Neural crest cell (in vitro differentiated cells): ENCODE measurements at places on chromosomes 7 and 10.

DNA sequence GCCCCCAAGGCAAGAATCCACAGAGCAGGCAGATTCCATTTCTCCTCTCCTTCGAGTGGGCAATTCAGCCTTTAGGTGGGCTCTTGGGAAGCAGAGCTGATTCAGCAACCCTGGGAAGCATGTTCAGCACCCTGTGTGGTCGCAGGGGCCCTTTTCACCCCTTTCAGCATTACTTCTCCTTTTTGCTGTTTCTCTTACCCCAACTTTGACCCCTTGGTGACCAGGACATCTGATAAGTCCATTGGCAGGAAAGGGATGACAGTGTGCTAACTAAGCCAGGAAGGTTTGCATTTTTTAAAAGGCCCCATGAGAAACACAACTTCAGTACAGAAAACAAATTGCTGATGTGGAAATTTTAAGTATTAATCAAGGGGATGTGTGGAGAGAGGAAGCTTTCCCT, 283.7 kb upstream of the NRP1 start:
- no peak for DNase-seq

DNA sequence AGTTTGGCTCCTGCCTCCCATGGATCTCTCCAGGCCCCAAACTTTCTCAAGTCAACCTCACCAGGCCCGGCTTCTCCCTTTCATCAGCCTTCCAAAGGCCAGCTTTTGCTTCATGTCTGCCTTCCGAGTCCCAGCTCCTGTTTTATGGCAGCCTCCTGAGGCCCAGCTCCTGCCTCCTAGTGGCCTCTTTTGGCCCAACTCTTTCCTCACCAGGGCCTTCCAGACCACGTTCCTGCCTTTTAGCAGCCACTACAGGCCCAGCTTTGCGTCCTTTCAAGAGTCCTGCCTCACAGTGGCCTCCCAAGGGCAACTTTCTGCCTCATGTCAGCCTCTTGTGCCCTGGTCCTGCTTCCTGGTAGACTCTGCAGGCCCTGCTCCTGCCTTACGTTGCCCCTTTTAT, 15.3 kb upstream of the TMEM248 start:
- DNase-seq, result no peak

DNA sequence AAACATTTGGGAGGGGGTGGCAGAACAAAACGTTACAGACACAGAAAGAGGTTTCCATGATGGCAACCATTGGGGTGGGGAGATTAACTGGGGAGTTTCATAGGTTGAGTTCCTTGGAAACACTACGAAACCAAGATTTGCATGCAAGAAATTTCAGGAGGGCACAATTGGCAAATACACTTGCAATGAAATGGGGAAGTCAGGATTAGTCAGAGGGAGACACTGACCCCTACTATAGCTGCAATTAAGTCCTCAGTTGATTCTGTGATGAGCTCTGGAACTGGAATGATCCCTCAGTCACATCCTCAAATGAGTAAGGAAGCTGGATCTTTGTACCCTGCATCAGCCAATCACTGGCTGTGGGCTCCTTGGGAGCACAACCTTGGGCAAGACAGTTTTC, 22.1 kb downstream of the CPEB3 start:
- DNase-seq, result no peak

DNA sequence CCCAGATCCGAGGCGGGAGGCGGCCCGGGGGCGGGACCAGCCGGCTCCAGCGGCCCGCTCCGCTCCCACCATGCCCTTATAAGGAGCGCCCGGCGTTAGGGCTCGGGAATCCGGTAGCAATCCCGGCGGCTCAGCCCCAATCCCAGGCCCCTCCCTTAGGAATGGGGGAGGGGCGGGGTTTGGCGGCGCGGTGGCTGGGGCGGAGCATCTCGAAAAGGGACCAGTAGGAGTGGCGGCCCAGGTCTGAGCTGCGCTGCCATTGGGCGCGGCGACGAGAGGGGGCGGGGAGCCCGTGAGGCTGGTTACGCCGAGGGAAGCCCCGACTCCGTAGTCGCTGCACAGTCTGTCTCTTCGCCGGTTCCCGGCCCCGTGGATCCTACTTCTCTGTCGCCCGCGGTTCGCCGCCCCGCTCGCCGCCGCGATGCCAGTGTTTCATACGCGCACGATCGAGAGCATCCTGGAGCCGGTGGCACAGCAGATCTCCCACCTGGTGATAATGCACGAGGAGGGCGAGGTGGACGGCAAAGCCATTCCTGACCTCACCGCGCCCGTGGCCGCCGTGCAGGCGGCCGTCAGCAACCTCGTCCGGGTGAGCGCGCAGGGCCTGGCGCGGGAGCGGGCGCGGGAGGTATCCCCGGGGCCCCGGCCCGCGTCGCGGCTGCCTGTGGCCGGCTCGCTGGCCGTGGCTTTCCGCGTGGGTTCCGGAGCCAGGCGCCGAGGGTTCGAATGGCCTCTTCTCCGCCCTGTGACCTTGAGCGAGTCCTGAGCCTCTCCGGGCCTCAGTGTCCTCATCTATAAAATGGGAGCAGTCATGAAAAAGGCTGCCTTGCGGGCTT, at the start of gene VCL:
Gene VCL, plus strand, starts transcription at position 330 of the 836 bp plus-strand sequence. Its CDS starts 92 bp downstream, at position 422.
- DNase-seq, result peak; percentile 98

DNA sequence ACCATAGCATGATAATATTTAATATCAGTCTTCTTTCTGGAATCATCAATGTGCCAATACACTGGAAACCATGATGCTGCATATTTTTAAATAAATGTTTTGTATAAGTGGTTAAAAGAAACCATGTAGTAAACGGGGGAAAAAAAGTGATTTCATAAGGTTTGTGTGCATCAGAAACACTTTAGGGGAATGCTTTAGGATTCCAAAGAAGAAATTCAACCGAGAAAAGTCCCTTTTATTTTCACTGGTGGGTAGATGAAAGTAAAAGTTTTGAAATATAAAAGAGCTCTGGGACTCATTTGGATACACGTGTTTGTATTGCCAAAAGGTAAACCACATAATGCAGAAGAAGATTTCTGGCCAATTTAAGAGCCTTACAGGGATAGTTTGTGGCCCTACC, 11.9 kb upstream of the MACC1 start:
- no peak for DNase-seq

DNA sequence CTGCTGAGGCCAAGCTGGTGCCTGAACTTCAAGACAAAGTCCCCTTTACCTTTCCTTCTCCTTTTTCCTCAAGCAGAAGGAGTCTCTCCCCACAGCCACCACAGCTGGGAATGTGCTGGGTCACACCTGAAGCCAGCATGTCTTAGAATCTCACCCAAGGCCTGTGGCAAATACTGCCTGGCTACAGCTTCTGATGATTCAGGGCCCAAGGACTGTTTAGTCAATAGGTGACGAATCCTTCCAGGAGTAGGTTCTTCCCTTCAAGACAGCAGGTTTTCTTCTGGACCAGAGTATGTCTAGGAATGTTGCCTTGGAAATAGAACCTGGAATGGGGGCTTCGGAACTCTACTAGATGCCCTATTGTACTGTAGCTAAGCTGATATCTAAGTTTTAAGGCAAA, 374.6 kb downstream of the KIF20B start:
- DNase-seq, result no peak

DNA sequence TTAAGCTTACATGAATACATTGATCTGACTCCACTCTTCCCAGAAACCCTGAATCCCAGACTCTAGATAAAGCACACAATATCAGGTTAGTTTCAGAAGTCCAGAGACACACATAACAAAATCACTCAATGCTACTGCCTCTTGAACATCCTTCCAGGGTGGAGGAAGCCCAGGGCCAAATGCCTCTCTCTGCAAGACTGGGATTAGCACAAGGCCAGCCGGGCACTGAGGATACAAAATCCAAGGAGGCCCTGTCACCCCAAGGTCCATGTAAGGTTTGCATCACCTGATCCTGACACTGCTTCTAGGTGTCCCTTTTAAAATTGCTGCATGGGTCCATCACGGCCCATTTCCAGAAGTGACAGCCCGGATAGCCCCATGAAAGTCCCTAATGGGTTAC, 2.6 kb upstream of the PLXNA4 start:
- DNase-seq, result no peak
